Midbrain (tissue), 1 donor: ENCODE measurements at places on chromosomes 4 and X.

GRCh38 chrX:41785685-41786084 is 61.7 kb downstream of the GPR82 start:
- no peak for DNase-seq

- DNase-seq: no peak
Observed at GRCh38 chr4:123675567-123675966, 279.0 kb downstream of the SPRY1 start.

- DNase-seq: no peak
Observed at GRCh38 chrX:43718956-43719355, 62.9 kb downstream of the MAOA start.

DNA sequence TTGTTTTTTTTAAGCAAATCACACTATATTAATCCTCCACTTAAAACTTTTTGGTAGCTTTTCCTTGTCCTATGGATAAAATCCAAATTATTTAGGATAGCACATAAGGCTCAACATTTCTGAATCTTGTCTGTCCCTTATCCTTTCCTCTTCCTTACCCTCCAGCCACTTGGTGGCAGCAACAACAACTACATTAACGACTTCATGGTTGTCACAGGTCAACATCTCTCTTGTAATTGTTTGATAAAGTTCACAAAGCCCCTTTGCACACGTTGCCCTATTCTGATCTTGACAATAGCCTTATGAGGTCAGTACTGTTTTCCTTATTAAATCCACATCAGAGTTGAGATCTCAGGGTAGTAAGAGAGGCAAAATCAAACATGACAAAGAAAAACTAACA is 269.0 kb upstream of the PABPC4L start:
- DNase-seq: peak; percentile 6

- DNase-seq: no peak
Observed at GRCh38 chr4:180617196-180617595, 1626.0 kb upstream of the TENM3 start.

DNA sequence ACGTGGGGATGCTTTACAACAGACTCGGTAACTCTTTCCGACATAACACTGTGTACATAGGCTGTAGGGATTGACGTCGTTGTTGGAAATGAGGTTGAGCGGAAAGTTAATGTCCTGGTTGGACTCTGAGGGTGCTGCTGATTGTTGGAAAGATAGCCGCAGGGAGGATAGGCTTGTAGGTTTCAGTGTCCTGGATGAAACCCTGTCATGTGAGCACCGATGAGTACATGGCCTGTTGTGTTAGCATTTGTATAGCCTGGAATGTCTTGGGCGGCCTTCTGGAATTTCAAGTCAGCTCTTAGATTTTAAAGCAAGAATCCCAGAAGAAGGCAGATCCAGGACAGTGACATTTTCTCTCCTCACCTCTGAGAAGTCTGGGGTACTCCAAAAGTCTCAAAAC is 63.3 kb downstream of the TBC1D14 start:
- no peak for DNase-seq

- DNase-seq: no peak
Observed at GRCh38 chrX:74187211-74187610, 116.8 kb upstream of the ZCCHC13 start.

GRCh38 chr4:14277505-14277904 is 650.0 kb upstream of the BOD1L1 start:
- DNase-seq: no peak

GRCh38 chr4:188552741-188553275 is 413.6 kb downstream of the TRIML1 start:
- DNase-seq: no peak

DNA sequence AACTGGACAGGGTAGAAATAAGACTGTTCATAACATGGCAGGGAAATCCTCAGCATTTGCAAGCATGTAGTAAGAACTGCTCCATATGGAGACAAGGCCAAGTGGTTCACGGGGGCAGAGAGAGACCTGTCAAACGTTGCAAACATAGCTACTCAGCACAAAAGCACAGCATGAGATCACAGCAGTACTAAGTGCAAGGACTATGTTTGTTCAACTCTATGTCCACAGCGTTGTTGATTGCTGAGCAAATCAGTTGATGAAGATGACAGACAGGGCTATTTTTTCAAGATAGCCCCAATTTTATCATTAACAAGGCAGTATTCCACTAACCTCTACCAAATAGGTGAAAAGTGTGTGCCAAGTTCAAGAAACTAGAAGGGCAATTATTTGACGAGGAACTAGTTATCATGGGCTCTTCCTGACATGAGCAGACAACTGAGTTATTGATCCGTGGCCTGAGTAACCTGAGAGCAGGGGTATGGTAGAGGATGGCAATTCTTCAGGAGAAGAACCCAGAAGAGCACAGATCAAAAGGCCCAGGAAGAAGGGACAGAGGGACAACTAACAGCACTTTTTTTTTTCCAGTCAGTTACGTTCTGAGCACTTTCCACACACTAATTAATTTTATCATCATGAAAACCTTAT is 57.4 kb downstream of the SPOCK3 start:
- no peak for DNase-seq

DNA sequence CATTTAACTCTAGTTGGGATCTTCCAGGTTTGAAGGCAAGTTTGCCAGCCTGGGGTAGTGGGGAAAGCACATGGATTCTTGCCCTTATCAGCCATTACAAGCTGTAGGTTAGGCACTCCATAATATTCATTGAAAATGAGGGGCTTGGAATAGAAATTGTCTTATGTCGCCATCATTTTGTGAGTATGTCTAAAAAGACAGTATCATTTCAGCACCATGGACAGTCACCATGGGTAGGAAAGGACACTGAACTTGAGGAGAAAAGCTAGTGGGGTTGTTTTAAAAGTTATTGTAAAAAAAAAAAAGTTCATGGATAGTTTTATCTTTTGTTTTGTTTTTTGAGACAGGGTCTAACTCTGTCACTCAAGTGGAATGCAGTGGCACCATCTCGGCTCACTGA is 356.1 kb downstream of the HNRNPD start:
- no peak for DNase-seq

- peak; percentile 70 for DNase-seq
Observed at GRCh38 chrX:66728818-66729271, 90.0 kb upstream of the EDA2R start.

- no peak for DNase-seq
Observed at GRCh38 chrX:19627533-19627932, 112.2 kb upstream of the MAP3K15 start.

- peak; percentile 88 for DNase-seq
Observed at GRCh38 chr4:57182132-57182874, 72.1 kb upstream of the IGFBP7 start.

DNA sequence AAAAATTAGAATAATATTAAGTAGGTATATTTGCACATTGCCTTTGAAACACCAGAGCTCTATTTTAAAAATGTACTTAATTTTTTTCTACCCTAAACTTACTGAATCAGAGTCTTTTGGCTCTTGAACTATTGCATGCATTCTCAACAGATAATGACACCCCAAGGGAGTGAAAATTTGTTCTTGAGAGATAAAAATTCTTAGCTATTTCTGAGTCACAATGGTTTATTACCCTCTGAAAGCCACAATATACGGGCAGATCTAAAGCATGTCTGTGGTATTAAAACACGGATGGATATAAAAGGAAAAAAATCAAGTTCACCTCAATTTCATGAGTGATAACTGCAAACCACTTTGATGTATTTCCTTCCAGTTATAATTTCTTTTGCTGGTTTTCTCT is 636.3 kb upstream of the FTHL17 start:
- no peak for DNase-seq

GRCh38 chr4:121562811-121563210 is 134.0 kb downstream of the ANXA5 start:
- DNase-seq: no peak

DNA sequence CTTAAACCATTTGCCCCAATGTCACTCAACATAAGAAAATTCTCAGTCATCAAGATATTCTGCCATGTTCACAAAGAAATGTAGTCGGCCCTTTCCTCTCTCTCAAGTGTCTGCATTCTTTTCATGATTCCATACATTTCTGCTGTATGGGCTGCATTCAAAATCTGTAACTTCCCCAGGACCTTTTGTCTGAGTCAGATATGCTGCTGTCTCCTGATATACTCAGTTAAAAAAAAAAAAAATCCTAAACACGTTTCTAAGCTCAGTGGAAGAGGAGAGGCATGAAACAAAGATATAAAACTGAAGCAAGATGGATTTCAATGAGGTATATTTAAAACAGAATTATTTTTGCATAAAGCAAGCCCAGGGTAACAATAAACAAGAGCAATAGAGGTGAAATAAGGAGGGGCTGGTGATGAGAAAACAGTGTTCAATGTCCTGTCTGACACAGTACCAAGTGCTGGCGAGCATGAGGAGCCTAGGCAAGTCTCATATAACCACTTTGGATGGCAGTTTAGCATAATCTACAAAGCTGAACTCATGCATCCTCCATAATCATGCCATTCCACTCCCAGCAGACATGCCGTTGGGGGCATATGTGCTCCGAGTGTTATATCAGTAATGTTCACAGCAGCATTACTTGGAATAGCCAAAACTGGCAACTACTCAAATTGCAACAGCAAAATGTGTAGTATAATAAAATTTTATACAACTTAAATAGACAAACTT is 76.7 kb downstream of the MANBA start:
- no peak for DNase-seq

GRCh38 chr4:81826335-81826734 is 354.6 kb upstream of the RASGEF1B start:
- no peak for DNase-seq

- DNase-seq: no peak
Observed at GRCh38 chr4:128123036-128123435, 61.9 kb downstream of the LARP1B start.

- no peak for DNase-seq
Observed at GRCh38 chrX:132539611-132540010, 50.8 kb upstream of the MBNL3 start.

GRCh38 chr4:115090483-115091075 is 22.8 kb downstream of the NDST4 start:
- DNase-seq: peak; percentile 5

GRCh38 chr4:53644607-53645006 is 53.3 kb upstream of the LNX1 start:
- no peak for DNase-seq

GRCh38 chrX:7351926-7352325 is 204.0 kb upstream of the PUDP start:
- DNase-seq: no peak

DNA sequence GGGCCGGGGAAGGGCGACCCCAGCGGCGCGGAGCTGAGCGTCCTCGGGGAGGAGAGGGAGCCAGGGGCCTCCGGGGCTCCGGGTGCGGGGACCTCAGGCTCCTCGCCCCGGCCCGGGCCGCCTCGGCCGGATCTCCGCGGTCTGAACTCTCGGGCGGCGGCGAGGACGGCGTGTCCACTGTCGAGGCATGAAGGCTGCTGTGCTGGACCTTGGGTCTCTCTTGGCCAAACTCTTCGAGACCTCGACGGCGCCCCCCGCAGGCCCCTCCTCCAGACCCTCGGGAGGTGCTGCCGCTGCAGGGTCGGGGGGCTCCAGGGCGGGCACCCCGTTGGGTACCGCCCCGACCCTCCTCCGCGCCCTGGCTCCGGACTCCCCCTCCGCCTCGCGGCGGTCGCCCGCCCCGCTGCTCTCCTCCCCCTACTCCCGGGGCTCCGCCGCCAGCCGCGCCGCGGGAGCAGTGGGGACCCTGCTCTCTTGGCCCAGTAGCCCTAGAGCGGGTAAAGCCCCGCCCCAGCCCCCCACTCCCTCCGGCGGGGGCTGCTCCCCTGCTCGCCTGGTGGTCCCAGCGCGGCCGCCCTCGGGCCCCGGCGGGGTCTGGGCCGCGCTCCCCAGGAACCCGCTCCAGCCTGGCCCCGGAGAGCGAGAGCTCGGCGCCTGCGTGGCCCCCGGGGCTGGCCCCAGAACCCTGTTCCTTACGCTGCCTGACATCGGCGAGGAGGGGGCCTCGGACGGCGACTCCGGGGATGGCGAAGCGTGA is 564 bp downstream of the FAM149A start:
- DNase-seq: no peak

DNA sequence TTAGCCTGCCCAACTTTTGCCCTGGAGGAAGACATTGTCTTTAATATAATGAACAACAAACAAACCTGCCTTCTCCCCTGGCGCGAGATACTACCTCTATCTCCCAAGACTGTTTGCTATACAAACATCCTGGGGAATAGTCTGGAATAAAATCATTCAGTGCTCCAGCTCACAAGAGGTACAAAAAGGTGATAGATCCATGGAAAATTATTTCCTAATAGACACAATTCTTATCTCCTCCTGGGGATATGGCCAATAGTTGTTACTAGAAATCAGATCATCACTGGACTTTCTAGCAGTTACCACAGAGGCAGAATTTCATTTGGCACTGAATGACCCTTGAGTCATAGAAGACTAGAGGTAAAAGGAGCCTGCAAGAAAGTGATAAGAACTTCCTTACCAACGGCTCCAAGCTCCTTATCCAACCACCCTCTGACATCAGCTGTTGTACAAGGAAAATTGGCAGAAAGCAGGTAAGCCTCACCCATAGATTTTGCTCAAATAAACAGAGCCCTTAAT is 38.1 kb downstream of the MID1 start:
- DNase-seq: no peak

DNA sequence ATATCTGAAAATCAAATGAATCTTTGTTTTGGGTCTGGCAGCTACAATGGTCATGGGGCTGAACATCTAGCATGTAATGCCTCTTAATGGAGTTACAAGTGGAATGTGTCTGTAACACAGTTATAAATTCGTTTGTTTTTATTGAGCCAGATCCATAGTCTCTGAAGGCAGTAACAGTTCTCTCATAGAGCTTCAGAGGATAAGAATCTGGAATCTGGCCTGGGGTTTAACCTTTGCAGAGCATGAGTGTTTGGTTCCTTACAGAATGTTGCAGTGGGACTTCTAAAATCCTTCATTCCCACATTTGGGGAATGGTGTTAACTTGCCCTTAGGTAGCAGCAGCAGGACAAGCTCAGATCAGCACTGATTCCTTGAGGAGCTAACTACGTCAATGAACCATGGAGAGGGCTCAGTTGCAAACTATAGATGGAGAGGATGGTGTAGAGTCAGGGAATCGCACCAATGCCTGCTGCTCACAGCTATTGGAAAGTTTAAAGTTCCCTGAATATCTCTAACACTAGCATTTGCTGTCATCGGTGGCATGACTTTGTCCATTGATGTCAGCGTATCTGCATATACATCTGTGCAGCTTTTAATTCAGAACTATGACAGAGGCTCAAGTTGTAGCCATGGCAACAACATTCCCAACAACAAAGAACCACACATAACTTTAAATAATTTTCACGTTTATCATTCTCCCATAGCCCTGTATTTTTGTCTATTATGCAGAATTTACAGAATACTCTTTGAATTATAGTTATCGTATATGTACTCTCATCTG is 72.2 kb downstream of the RASGEF1B start:
- DNase-seq: no peak
